ENCODE measurements at places on chromosomes 1 and 21.

DNA sequence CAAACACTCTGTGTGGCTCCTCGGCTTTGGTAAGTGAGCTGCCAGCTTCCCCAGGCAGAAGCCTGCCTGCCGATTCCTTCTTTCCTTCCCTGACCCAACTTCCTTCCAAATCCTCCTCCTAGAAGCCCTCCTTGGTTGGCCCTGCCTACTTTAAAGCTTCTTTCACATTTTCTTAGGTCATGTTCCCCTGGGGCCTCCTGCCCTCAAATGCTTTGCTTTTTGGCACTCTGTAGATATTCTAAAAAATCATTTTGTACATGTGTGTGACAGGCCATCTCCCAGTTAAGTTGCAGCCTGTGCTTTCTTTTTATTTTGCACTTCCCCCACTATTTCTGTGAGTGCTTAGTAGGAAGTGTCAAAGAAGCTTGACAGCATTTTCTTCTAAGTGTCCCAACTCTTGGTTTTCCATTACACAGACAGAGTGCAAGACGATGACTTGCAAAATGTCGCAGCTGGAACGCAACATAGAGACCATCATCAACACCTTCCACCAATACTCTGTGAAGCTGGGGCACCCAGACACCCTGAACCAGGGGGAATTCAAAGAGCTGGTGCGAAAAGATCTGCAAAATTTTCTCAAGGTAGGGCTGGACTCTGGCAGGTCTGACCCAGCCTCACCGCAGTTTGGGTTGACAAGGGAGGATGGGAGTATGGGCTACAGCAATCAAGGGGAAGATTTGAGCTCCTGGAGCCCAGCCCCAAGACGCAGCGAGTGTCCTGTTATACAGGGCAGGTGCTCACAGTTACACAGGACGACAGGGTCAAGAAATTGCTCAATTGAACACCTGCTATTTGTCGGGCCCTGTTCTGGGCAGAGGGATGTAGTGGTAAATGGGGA lies at the start of gene S100A9:
Gene S100A9, plus strand, starts transcription at position 2 of the 838 bp plus-strand sequence. Its CDS starts 430 bp downstream, at position 432.
- DNase-seq = no peak
- no peaks in the 10 kb centered on the region for H3K27me3 ChIP-seq
- H3K4me1 ChIP-seq = no peaks in the 10 kb centered on the region
- no peaks in the 10 kb centered on the region for H3K36me3 ChIP-seq
- no peak within 1 kb of the TSS for H3K27ac ChIP-seq
- H3K4me3 ChIP-seq = peak within 1 kb of the TSS; percentile 26

DNA sequence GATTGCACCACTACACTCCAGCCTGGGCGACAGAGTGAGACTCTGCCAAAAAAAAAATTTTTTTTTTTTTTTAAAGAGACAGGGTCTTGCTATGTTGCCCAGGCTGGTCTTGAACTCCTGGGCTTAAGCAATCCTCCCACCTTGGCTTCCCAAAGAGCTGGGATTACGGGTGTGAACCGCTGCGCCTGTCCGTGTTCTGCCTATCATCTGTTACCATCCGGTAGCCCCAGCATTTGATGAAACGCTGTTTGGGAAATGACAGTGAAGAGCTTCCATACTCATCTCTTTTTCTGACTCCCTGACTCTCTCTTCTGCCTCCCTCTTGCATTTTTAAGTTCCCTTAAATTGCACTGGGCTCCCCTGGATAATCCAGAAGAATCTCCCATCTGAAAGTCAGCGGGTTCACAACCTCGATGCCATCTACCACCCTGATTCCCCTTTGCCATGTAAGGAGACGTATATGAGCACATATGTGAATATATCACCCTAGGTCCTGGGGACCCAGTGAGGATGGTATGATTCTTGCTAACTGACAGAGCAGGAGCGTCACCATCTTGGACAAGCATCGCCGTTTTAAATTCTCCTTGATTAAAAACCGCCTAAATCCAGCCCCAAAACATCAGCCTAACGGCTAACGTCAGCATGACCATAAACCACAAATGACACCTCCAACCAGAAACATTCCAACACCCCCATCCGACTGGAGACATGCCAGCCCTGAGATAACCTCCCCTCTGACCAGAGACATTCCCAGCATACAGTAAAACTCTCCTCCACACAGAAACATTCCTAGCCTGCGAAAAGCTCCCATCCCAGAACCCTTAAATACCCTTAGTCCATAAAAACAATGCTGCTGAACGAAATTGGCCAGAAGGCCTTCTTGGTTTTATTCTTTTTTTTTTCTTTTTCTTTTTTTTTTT lies 12.4 kb downstream of the TNFRSF8 start:
- no peaks in the 10 kb centered on the region for H3K36me3 ChIP-seq
- H3K27ac ChIP-seq = no peak overlapping the region
- no peaks in the 10 kb centered on the region for H3K27me3 ChIP-seq
- no peak for DNase-seq

DNA sequence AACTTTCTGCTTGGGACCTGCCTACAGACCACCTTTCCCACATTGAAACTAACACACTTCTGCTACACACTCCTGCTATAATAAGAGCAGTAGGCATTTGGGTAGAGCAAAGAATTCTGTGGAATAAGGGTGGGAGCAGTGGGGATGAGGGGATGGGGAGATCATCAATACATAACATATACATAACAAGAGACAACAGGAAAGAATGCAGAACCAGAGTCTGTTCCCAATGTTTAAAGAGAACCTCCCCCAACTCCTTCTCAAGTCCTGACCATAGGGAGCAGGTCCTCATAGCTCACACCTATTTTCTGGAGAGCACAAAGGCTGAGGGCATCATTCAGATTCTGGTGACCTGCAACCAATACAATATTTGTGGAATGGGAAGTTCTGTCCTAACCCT lies 121.6 kb upstream of the BARHL2 start:
- H3K36me3 ChIP-seq = no peaks in the 10 kb centered on the region
- DNase-seq = no peak
- no peak overlapping the region for H3K4me3 ChIP-seq
- H3K4me1 ChIP-seq = peaks cover 18% of the 10 kb centered on the region
- H3K27me3 ChIP-seq = peaks cover 25% of the 10 kb centered on the region
- H3K27ac ChIP-seq = no peak overlapping the region

DNA sequence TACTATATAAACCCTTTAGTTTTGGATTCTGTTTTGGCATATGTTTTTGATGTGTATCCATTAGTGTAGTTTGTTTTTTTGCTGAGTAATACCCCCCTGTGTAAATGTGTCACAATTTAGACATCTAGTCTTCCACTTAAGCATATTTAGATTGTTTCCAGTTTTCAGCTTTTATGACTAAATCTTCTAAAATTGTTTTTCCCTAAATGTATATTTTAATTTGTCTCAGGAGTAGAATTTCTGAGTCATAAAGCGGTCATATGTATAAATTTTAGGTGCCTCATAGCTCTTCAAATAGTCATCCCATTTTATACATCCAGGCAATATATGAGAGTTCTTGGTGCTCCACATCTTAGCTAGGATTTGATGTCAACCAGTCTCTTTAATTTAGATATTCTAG lies 1348.0 kb downstream of the MRPL39 start:
- H3K4me3 ChIP-seq = no peak overlapping the region
- no peaks in the 10 kb centered on the region for H3K27me3 ChIP-seq
- H3K27ac ChIP-seq = no peak overlapping the region
- no peaks in the 10 kb centered on the region for H3K36me3 ChIP-seq
- H3K4me1 ChIP-seq = no peaks in the 10 kb centered on the region
- no peak for DNase-seq

DNA sequence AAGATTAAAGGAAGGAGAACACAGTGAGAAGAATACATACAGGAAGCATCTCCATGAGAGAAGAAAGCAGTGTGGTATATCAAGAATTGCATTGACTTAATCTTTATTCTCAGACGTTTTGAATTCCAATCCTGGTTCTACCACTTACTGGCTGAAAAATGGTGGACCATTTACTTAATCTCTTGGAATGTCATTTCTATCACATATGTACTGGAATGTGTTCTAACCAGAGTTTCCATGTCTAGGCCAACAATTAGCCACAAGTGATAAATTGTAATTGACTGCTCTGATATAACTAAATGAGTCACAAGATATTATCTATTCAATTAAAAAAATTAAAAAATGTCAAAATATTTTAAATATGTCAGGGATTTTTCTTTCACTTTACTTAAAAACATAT lies 626.1 kb downstream of the PTPRC start:
- no peak overlapping the region for H3K4me3 ChIP-seq
- no peak overlapping the region for H3K27ac ChIP-seq
- no peaks in the 10 kb centered on the region for H3K36me3 ChIP-seq
- DNase-seq = no peak
- no peaks in the 10 kb centered on the region for H3K27me3 ChIP-seq

DNA sequence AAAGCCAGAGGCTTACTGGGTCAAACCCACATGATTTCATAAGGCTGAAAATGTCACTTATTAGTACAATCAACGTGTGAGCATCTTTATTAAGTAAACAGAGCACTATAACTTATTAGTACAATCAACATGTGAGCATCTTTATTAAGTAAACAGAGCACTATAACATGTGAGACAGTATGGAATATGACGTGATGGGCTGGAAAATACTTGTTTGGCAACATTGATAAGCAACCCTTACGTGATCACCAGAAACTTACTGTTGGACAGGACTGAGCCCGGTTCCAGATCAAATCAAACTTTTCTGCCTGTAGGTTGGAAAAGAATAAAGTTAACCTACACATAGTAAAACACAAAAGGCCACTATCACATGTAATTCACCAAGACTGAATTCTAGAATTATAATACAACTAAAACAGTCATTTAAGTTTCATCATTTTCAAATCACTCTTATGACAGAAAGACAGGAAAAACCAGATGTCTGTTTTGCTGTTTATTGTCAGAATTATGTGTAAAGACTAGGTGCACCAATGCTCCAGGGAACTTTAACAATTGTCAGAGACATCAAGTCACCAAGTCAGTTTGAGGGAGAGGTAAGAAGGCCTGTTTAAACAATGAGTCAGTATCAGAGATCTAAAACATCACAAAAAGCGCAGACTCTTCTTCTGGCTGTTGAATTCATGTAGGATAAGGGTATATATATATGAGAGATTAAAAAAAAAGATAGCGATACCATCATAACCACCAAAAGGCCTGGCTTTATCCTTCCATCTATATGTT lies 15.7 kb downstream of the ATPAF1 start:
- DNase-seq = no peak
- H3K4me3 ChIP-seq = no peak overlapping the region
- H3K4me1 ChIP-seq = no peaks in the 10 kb centered on the region
- no peaks in the 10 kb centered on the region for H3K27me3 ChIP-seq
- peaks cover 29% of the 10 kb centered on the region for H3K36me3 ChIP-seq
- peak overlapping the region; percentile 33 for H3K27ac ChIP-seq

GRCh38 chr1:25933479-25934365 lies 27.5 kb upstream of the STMN1 start:
- peak overlapping the region; percentile 32 for H3K4me3 ChIP-seq
- DNase-seq = no peak
- no peaks in the 10 kb centered on the region for H3K27me3 ChIP-seq
- H3K36me3 ChIP-seq = no peaks in the 10 kb centered on the region
- H3K27ac ChIP-seq = no peak overlapping the region

DNA sequence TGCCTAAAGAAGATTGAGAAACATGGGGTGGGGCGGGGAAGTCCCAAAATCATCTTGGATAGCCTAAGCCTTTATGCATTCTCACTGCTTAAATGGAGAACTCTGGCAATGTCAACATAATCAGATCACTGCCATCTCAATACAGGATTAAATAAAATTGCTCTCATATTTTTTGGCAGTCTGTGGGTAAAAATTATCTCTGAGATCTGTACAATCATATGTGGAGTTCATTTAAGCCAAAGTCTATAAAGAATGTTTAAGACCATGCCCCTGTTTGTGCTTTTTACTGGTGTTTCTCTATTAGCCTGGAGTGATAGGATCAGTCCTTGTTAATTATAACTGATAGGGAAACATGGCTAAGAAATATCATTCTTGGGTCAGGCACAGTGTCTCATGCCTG lies 136.3 kb downstream of the GPR52 start:
- H3K27me3 ChIP-seq = no peaks in the 10 kb centered on the region
- no peaks in the 10 kb centered on the region for H3K4me1 ChIP-seq
- H3K27ac ChIP-seq = no peak overlapping the region
- no peaks in the 10 kb centered on the region for H3K36me3 ChIP-seq
- no peak for DNase-seq

GRCh38 chr1:87959236-87959635 lies 630.6 kb downstream of the LMO4 start:
- no peaks in the 10 kb centered on the region for H3K36me3 ChIP-seq
- DNase-seq = no peak
- H3K4me3 ChIP-seq = no peak overlapping the region
- peaks cover 14% of the 10 kb centered on the region for H3K4me1 ChIP-seq
- peak overlapping the region; percentile 76 for H3K27ac ChIP-seq

GRCh38 chr1:100912019-100912418 lies 16.1 kb downstream of the SLC30A7 start:
- no peak overlapping the region for H3K27ac ChIP-seq
- no peaks in the 10 kb centered on the region for H3K27me3 ChIP-seq
- H3K4me1 ChIP-seq = no peaks in the 10 kb centered on the region
- H3K4me3 ChIP-seq = no peak overlapping the region
- H3K36me3 ChIP-seq = peaks cover 43% of the 10 kb centered on the region

- no peak overlapping the region for H3K4me3 ChIP-seq
- H3K27ac ChIP-seq = no peak overlapping the region
- no peak for DNase-seq
- peaks cover 6% of the 10 kb centered on the region for H3K4me1 ChIP-seq
- no peaks in the 10 kb centered on the region for H3K27me3 ChIP-seq
Measured at GRCh38 chr1:8283058-8283884, 34.6 kb upstream of the SLC45A1 start.

DNA sequence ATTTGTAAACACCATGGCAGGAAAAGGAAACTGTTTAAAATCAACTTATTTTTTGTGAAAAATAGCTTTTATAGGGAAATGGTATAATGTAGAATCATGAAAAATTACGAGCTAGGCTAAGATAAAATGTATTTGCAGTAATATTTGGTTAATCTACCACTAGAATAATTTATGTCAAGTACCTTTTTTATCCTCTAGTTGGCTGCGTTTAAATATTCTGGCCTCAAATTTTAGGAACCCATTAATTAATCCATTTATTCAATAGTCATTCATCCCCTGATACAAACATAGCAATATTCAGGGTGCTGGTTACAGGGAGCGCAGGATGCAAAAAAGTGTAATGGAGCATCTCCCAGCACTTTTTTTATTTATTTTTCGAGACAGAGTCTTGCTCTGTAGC lies 8.6 kb upstream of the IER5 start:
- DNase-seq = no peak
- H3K27me3 ChIP-seq = no peaks in the 10 kb centered on the region
- H3K36me3 ChIP-seq = no peaks in the 10 kb centered on the region
- H3K4me1 ChIP-seq = no peaks in the 10 kb centered on the region
- H3K4me3 ChIP-seq = no peak overlapping the region
- H3K27ac ChIP-seq = no peak overlapping the region

- no peak overlapping the region for H3K27ac ChIP-seq
- no peak for DNase-seq
- no peaks in the 10 kb centered on the region for H3K36me3 ChIP-seq
- H3K4me3 ChIP-seq = no peak overlapping the region
Measured at GRCh38 chr21:24225431-24225830, 1381.8 kb downstream of the MRPL39 start.

DNA sequence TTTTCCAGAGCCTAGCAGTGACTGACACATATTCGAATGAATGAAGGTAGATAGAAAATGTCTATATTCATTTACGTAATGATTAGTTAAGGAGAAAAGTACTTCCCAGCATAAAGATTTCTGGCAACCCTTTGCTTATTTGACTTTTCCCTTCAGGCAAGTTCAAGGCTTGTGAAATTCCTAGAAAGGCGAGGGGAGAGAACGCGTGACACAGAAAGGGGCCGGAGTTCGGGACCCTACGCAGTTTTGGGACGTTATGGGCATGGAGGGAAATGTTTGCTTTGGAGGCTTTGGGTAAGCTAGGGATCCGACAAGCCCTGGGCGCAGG lies 472 bp upstream of the USP25 start:
- peak overlapping the region; percentile 96 for H3K4me3 ChIP-seq
- peaks cover 17% of the 10 kb centered on the region for H3K4me1 ChIP-seq
- DNase-seq = no peak
- peak overlapping the region; percentile 93 for H3K27ac ChIP-seq

All from thoracic aorta (tissue), 2 donors.